IgD-negative memory B cell (primary cell): ENCODE measurements at places on chromosomes 3 and 15. TPM values are rescaled to one million over a fixed set of nuclear protein-coding genes. Genes with fewer than 3 reads are reported as not detected.

Gene CACNA2D3
- polyA plus RNA-seq = not detected

Gene SNX22
- 55.3 TPM for polyA plus RNA-seq

Gene LRRIQ4
- polyA plus RNA-seq = not detected

Gene CSPG5
- polyA plus RNA-seq = 0.41 TPM

Gene FBXO45
- 1.8 TPM for polyA plus RNA-seq

Gene C15orf62
- 0.09 TPM for polyA plus RNA-seq

Gene MKRN2OS
- not detected for polyA plus RNA-seq

Gene MNS1
- polyA plus RNA-seq = 0.63 TPM

Gene ANKUB1
- not detected for polyA plus RNA-seq

Gene POLQ
- polyA plus RNA-seq = not detected

Gene GALNT15
- not detected for polyA plus RNA-seq

Gene P2RY13
- polyA plus RNA-seq = 0.46 TPM

Gene PRR20G
- polyA plus RNA-seq = not detected

Gene ANKRD63
- polyA plus RNA-seq = not detected
